Cortex of kidney (tissue), 1 donor: ENCODE measurements at places on chromosomes 5 and 9.

- DNase-seq: no peak
These were observed 85.4 kb upstream of the CPEB4 start for GRCh38 chr5:173802670-173803165.

GRCh38 chr9:97319395-97319794, 11.9 kb downstream of the CCDC180 start:
- no peak for DNase-seq

- no peak for DNase-seq
These were observed 19.1 kb upstream of the SNX2 start for GRCh38 chr5:122755783-122756182.

- DNase-seq: no peak
These were observed 427 bp downstream of the PCYOX1L start for GRCh38 chr5:149358294-149358651.

- DNase-seq: no peak
These were observed 124.4 kb upstream of the ABCA1 start for GRCh38 chr9:105052346-105052745.
